ENCODE measurements at places on chromosomes 4 and X.

- DNase-seq = no peak
Observed at GRCh38 chr4:54254915-54255246, 25.8 kb downstream of the PDGFRA start.

DNA sequence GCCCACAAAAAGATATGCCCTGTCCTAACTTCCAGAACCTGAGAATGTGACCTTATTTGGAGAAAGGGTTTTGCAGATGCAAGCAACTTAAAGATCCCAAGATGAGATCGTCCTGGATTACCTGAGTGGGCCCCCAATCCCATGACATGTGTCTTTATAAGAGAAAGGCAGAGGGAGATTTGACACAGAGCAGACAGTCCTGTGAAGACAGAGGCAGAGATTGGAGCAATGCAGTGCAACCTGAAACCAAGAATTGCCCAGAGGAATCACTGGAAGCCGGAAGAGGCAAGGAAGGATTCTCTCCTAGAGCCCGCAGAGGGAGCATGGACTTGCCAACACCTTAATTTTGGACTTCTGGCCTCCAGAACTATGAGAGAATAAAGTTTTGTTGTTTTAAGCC, 171.5 kb downstream of the SMIM20 start:
- no peak for DNase-seq

GRCh38 chrX:118062817-118063615, 53.6 kb downstream of the KLHL13 start:
- DNase-seq = no peak

- peak; percentile 44 for DNase-seq
Observed at GRCh38 chr4:183722731-183723560, 63.9 kb downstream of the TRAPPC11 start.

- DNase-seq = no peak
Observed at GRCh38 chr4:101983835-101984234, 193.3 kb downstream of the BANK1 start.

Data from GM12892 (cell line).